ENCODE measurements at places on chromosomes 11 and 22.

GRCh38 chr22:29719899-29720645, at the start of gene CABP7:
TSS of gene CABP7 (plus strand) at chr22:29720003. CDS start at chr22:29720425, 422 bp downstream.
- no peak for ATAC-seq

DNA sequence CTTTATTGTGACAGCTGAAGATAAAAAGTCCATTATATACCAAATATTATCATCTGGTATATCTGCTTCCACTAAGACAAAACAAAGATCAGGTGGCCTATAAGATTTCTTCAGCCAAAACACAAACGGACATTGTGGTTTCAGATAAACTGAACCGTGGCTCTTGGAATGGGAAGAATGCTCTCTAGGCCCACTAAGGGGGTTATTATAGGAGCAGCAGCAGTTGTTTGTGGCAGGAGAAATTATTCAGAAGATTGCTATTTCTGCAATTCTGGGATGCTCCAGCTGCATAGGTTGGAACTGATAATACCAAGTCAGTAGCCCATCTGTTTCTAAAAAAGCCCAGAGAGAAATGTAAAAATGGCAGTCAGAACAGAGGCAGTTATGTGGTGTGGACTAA, 145.3 kb downstream of the NCAM1 start:
- ATAC-seq: no peak

- ATAC-seq: no peak
Measured at GRCh38 chr11:111253131-111253530, 7.6 kb downstream of the POU2AF2 start.

DNA sequence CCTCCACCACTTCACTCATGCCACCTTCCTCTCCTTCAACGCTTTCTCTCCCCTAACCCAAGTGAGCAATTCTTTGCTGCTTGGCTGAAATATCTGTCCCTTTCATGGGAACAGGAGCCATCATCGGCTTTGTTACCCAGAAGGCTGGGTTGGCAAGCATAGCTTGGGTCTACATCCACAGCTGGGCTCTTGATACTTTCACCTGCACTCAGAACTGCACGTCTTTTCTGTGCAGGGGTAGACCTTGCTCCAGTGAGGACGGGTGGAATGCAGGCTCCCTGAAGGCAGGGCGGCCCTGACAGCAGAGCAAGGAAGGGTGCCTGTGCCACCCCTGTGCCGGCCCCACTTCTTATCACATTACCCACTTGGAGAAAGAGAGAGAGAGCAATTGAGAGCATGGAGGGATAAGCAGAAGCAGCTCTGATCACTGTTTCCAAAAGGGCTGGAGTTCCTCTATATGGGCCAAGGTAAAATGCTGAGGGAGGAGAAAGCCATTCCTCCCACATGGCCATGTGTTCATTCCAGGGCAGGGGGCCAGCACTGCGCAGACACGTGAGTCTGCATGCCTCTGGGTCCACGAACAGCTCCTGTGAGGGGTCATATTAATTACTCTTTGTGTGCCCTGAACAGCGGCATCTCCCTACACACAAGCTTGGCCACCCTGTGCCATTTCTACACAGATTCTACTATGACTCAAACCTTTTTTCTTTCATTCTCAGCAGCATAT, 181.8 kb downstream of the BUD13 start:
- ATAC-seq: no peak

GRCh38 chr22:28230671-28231070, 311.6 kb upstream of the PITPNB start:
- ATAC-seq: no peak

Data from activated T-helper 17 cell treated with anti-CD3 and anti-CD28 coated beads, Interleukin-2, amount 50 U/mL, for 72 hours (primary cell).